Urothelium cell line (cell line): ENCODE measurements at places on chromosomes 1 and 21.

- DNase-seq: no peak
These were observed 48.2 kb downstream of the HHAT start for GRCh38 chr1:210376836-210377372.

- peak; percentile 67 for DNase-seq
These were observed 12.6 kb downstream of the TINAGL1 start for GRCh38 chr1:31588751-31589515.

- no peak for DNase-seq
These were observed 33.2 kb downstream of the RCOR3 start for GRCh38 chr1:211292411-211292810.

GRCh38 chr1:220300442-220301121, 28.3 kb upstream of the RAB3GAP2 start:
- peak; percentile 83 for DNase-seq

DNA sequence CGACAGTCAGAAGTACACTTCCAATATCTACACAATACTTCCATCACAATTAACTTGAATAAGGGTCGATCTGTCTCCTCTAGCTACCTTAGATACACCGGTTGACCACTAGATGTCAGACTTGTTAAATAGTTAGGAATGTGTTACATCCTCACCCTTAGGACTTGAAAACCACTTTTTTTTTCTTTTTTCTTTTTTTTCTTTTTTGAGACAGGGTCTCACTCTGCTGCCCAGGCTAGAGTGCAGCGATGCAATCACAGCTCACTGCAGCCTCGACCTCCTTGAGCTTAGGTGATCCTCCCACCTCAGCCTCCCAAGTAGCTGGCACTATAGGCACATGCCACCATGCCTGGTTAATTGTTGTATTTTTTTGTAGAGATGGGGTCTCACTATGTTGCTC, 120.4 kb upstream of the GREM2 start:
- DNase-seq: peak; percentile 58

GRCh38 chr1:16175610-16176553, 20.0 kb upstream of the EPHA2 start:
- DNase-seq: peak; percentile 80

GRCh38 chr1:11942280-11942679, 7.8 kb downstream of the PLOD1 start:
- no peak for DNase-seq

GRCh38 chr1:10901091-10901890, 104.8 kb upstream of the CASZ1 start:
- peak; percentile 56 for DNase-seq

- DNase-seq: no peak
These were observed 65.5 kb downstream of the PCNX2 start for GRCh38 chr1:233230011-233230410.

DNA sequence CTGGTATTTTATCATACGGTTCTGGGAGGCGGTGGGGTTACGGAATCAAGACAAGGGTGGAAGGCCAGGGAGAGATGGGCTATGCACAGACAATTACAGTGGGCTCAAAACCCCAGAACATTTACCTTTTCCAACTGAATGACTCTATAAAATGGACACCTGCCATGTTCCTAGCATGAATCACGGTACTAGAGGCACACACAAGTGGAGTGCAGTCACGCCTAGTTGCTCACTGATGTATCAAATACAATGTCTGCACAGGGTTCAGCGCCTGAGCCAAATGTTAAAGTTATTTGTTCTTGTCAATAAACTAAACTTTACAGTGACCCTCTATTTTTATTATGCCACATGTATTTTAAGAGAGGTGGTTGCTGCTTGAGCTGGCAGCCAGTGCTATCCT, 121.4 kb downstream of the ATG4C start:
- no peak for DNase-seq

DNA sequence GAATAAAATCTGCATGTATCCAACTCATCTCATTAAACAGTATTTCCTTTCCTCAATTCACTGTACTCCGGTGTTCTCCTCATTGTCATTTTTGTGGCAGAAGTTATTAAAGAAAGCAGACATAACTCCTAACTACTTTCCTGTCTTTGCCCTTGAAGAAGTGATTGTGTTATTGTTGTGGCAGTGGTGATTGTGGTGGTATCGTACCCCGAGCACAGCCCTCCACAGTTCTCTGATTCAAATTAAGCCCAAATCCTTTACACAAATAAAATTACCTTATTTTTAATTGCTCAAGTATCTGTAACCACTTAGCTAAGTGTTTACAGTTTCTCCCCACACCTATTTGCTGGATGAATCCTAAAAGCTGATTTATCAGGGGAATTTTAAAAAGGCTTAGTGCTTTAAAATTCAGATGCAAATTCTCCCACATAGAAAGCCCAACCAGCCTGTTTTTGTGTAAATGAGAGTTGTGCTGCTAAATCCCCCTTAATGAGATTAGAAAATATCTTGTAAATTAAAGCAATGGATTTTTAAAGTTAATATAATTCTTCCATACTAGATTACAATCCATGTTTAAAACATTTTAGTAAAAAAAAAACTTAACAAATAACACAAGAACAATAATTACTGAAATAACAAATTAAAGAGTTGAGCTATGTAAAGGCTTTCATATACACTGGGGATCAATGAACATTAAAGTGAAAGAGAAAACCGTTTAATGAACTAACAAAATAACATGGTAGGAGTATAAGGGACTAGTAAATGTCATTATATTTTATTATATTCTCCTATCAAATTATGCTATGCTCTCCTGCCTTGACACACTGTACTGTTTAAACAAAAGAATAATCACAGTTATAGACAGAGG, 259.0 kb downstream of the NEGR1 start:
- no peak for DNase-seq

- no peak for DNase-seq
These were observed 87.0 kb upstream of the BTG3 start for GRCh38 chr21:17699524-17700189.

- peak; percentile 8 for DNase-seq
These were observed at the start of gene KCNK2 for GRCh38 chr1:215082532-215083382. KCNK2 (plus strand) TSS chr1:215082737; CDS start chr1:215083386, 649 bp downstream.

DNA sequence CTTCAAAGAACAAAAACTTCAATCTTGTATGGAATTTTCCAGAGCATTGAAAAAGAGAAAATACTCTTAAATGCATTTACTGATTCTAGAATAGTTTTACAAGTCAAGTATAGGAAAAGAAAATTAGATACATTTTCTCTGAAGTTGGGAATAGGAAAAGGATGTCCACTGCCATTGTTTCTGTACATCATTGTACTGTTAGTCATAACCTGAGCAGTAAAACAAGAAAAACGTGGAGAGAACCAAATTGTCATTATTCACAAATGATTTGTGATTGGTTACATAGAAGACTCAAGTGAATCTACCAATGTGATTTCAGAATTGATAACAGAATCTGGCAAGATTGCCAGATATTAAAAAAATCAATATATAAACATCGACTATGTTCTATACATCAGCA, 27.4 kb downstream of the PRKACB start:
- no peak for DNase-seq

DNA sequence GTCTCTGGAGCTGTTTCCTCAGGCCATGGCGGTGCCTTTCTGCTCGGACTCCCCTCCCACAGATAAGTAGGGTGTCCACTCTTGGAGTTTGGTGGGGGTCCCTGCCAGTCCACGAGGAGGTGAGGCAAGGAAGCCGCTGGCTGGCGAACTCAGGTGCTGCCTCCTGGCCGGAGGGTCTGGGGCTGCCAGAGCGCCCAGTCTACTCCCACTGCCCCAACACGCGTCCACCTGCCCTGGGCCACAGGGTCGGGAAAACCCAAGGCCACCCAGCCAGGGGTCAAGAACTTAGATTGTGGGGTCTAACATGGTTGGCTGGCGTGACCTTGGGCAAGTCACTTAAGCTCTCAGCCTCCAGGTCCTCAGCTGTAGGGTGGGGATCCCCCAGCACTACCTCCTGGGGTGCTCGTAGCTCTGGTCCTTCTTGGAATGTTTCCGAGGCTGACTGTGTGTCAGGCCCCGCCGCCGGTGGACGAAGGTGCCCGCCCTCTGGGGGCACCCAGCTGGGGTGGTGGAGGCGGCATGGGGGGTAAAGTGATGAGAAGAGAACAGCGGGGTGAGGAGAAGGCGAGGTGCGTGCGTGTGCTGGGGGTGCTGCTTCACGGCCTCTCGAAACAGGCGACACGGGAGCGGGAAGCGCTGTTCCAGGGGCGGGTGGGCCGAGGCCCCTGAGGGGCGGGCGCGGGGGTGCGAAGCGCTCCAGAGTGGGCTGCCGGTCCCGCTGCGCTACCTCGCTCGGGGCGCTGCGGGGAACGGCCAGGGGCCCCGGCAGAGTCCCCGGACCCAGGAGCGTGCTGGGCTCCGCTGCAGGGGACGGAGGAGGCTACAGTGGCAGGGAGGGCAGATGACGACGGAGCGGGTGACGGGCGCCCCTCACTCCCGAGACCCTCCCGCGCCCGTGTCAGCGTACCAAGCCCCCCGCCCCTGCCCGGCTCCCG, 1.2 kb downstream of the SH2D5 start:
- peak; percentile 25 for DNase-seq

DNA sequence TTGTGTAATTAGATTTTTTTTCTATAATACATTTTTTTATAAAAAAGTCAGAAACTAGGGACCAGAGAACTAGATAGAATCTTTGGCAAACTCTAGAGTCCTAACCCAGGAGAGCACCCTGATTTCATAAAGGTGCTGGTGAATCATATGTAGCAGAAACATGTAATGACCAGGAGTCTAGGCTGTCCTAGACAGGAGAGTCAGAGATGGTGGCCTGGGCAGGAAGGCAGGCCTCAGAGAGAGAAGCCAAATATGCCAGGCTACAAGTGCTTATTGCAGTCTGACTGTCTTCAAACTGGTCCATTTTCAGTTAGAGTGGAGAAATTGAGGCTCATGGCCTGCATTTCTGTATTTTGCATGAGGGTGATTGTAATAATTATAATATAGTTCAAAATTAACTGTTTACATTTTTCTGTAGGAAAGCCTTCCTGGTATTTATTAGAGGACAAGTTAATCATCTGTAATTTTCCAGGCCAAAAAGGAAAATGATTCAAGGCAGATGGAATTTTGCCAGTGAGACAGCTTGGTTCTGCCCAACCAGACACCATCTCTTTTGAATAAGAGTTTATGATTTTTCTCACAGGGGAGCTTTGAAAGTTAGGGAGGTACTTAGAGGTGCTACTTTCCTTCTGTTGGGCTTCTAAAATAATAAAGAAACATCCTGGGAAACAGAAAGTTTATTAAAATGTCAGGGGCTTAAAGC, 129.8 kb downstream of the S1PR1 start:
- no peak for DNase-seq
